ENCODE measurements at places on chromosomes 2 and 18.

DNA sequence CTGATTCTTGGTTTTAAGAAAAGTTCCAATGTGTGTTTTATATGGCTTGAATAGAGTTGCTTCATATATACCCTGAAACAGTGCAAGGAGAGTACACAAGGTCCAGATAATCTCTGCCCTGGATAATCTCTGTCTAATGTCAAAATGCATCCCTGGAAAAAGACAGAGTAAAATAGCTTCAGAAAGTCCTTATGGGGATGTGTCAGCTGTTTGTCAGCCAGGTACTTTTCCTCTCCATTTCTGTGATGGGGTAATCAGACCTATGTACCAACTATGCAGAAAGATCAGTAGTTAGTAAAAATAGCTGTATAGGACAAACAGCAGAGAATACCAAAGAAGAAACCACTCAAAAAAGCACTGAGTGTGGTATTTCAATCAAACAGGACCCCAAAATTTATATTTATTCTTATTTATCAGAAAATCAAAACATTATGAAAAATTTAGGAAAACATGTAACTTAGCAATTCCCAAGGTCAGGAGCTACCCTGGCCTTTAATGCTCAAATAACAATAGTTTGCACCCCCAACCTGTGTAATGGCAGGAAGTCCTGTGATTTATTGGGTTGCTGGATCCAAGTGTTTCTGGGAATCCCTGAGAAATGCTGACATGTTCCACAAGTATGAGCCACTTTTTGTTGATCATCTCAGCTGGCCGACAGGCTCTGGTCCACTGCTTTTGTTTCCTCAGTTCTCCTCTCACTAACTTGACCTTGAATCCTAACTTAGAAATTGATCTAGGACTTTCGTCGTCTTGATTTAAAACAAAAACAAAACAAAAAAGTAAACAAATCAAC lies 69.6 kb downstream of the MDH1 start:
- no peak for DNase-seq

- no peak for DNase-seq
Measured at GRCh38 chr2:201975964-201976612, 57.6 kb upstream of the FZD7 start.

DNA sequence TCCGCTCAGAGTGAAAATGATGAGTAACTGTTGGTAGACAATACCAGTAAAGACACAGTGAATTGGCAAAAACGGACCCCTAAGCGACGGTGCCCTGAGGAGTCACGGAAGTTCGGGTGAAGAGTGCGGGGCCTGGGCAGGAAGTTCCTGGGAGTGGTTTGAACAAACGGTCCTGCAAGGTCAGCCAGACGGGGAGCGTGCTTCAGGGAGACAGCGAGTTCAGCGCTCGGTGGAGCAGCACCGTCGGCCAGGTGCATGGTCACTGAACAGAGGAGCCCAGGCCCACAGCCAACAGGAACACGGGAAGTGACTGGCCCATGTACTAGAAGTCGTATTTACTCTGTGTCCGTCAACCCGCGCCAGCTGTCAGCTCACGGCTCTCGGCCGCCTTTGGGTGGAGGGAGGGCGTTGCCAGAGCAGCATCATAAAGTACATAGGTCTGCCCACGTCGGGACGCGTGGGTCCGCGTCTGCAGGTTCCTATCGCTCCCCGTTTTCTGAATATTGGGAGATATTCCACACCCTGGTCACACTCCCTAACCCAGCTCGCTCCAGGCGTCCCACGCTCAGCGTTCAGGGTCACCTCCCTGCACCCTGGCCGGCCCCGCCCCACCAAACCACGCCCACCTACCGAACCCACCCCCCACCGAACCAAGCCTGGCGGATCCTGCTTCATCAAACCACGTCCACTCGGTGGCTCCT lies 75.6 kb upstream of the UXS1 start:
- no peak for DNase-seq

DNA sequence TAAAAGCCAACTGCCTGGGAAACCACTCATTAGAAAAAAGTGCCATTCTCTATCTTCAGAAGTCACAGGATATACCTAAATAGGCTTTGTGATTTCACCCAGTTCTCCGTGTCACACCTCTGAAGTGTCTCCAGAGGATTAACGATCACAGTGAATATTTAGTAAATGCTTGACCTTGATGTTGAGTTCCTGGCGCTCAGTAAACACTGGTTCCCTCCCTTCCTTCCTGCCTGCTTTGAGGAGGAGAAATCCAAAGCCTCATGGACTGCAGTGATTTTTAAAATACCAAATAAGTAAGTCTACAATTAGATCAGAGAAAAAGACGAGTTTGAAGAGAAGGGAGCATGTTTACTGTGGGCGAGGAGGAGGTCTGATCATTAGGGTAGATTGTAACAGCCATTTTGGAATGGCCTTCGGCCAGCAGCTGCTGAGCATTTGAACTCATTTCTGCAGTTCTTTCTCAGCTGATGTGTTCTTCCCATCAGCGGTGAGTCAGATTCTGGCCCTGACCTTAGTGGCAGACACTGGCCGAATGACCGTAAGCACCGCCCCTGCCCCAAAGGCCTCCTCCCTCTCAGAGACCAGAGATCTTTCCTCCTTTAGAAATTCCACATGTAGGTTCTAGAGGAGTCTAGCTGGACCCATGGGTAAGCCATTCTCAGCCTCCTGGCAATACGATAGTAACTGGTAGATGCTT lies 62.1 kb upstream of the SLC16A14 start:
- DNase-seq, result no peak

DNA sequence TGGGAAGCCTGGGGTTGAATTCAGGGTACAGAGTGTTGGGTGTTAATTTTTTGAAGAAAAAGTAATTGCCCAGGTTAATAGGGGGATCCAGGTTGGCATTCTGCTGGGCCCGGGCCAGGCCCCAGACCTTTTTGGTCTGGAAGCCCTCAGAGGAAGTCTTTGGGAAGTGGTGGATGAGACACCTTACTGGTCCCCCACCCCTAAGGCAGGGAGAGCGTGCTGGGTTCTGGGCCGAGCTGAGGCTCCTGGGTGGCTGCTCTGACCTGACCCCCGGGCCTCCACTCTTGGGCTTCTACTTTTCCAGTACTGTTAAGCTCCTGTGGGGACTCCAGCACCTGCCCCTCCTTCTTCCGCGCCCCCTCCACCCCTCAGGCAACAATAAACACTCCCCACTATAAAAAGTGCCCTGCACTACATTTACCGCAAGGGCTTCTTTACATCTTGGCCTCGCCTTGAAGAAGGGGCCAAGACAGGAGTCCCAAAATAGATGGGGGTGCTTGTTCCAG lies 753 bp upstream of the HOXD3 start:
- DNase-seq, result no peak

DNA sequence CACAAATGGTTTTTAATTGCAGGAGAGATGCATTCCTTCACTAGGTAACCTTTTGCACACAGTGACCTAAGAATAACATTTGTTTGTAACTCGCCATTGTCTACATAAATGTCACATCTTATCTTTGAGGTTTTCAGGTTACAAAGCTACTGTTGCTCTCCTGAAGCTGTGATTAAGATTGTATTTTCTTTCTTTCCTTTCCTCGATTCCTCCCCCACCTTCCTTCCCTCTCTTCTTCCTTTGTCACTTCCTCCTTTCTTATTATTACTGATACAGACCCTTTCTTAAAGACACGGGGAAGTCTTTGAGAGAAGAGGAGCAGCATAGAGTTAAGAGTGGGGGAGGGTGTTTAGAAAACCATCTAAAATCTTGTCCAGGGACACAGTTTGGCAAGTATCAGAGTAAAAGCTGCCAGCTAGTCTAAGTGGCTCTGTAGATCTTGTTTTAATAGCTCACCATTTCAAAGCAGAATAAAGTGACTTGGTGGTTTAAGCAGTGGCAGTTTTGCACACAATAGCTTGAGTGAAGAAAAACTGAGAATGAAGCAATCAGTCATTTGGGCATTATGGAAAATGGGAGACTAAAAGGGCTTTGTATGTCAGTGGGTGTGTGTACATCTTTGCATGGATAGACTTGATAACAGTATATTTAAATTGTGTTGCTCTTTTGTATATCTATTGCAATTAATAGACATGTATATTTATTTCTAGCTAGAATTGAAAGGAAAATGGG lies 10.9 kb downstream of the CERS6 start:
- no peak for DNase-seq

DNA sequence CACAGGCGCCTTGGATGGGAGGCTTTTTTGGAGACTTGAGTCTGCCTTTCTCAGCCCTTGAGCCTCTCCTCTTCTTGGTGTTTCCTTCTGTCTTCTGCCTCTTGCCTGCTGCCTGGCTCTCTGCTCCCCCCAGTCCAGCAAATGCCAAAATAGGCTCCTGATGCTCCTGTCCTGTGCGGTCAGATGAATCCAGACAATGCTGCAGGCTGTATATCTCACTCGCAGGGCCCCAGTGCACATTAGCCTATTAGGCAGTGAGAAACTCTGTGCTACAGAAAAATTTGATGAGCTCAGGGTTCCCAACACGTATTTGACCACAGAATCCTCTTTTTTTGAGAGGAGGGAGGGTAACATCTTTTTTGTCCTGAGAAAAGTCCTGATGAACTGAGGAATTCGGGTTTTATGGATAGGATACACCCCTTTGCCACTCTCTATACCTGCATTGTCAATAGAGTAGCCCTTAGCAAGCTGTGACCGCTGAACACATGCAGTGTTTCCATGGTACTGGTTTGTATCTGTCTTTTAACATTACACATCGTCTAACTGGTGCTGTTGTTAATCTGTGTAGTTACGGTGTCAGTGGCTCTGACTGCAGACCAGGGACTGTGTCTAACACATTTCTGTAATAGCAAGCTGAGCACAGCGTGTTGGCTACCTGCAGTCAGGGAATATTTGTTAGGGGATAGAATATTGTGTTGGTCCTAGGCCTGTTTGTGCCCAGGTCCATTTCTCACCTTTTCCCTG lies 50.8 kb downstream of the FAM228A start:
- no peak for DNase-seq

- no peak for DNase-seq
Measured at GRCh38 chr2:108390340-108390739, 12.6 kb downstream of the SULT1C4 start.

DNA sequence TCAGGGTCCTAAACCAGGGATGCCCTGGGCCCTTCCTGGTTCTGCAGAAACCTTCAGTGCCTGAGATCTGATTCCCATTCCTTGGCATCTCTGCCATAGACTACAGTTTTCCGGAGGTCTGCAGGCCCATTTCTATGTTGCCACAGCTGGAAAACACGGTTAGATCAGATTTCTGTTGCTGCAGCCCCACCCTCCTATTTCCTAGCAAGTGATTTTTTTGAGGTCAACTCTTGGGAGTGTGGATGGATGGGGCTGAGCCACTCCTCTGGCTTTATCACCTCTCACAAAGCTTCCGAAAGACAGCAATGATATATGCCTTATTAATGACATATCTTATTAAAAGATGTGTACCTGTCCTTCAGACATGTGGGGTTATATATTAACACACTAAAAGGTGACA lies 56.3 kb downstream of the ZAP70 start:
- DNase-seq, result no peak

- no peak for DNase-seq
Measured at GRCh38 chr18:23900994-23901393, 113.6 kb upstream of the TTC39C start.

All from stimulated activated CD4-positive, alpha-beta T cell treated with anti-CD3 and anti-CD28 coated beads, Interleukin-15, amount 100 ng/mL, for 48 hours (primary cell).